ENCODE measurements at places on chromosomes 7 and 10.

- DNase-seq: no peak
These were observed 23.2 kb downstream of the DPCD start for GRCh38 chr10:101611096-101611905.

- no peak for DNase-seq
These were observed 197.3 kb upstream of the PPP2R2D start for GRCh38 chr10:131703541-131703940.

- no peak for DNase-seq
These were observed 145.8 kb downstream of the AUTS2 start for GRCh38 chr7:69744026-69744425.

DNA sequence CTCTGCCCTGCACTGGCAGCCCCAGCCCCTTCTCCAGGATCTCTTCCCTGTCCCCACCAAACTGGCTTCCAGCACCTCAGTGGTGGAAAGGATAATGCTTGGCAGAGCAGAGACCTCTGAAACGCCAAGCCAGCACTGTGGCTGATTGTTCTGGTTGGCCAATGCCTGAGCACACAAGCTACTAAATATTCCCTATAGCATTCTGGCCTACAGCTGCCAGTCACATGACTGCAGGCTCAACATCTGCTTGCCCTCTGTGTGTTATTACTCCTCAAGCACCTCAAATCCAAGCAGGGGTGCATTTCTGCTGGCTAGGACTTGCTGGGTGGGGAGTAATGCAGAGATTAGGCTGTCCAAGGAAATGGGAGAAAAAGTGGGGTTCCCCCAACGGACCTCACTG is 6.1 kb downstream of the TBATA start:
- DNase-seq: no peak

DNA sequence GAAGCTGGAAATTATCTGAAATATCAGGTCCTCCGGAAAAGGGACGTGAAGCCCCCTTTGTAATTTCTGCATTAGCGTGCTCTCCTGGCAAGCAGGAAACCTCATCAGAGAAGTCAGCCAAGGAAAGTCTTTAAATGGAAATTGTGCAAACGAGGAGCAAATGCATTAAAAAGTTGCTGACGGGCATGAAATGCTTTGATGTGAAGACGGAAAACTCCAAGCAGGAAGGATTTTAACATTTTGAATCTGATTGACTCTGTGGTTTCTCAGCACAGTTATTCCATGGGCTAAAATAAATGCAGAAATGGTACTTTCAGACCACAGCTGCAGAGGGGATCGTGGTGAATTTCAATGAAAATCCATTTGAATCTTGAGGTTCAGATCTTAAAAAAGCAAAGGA is 167.8 kb downstream of the AHR start:
- no peak for DNase-seq

DNA sequence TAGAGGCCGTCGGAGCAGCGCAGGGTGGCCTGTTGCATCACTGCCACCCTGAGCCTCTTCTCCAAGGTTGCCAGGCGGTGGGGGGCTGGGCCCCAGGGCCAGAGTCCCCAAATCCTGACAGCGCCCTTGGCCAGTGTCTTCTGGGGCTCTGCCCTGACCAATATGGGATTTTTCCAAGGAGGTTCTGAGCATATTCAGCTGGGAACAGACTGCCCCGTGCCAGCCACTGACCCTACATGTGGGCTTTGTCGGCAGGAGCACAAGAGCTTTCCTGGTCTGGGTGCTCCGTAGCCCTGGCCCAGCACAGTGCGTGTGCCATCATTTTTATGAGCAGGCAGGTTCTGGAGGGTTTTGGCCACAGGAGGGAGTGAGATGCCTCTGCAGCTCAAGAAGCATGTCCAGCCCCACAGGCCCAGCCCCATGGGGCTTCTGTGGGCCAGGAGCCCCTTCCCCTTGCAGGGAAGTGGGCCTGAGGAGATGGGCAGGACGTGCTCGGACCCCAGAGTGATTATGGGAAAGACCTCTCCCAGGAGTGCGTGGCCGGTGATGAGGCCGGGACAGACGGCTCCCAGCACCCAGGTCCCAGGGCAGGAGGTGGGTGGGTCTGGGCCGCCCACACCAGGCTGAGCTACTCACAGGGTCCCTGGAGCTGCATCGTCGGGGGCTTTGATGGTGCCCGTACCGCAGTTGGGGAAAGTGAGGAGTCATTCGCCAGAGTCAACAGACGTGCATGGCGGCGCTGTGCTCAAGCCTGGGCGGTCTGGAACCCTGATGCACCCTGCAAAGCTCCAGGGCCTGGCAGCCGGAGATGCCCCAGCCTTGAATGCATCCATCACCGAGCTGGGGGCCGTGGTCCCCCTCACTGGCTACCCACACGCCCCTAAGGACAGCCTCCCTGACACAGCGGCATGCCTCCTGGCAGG is 66.6 kb downstream of the PWWP2B start:
- no peak for DNase-seq

DNA sequence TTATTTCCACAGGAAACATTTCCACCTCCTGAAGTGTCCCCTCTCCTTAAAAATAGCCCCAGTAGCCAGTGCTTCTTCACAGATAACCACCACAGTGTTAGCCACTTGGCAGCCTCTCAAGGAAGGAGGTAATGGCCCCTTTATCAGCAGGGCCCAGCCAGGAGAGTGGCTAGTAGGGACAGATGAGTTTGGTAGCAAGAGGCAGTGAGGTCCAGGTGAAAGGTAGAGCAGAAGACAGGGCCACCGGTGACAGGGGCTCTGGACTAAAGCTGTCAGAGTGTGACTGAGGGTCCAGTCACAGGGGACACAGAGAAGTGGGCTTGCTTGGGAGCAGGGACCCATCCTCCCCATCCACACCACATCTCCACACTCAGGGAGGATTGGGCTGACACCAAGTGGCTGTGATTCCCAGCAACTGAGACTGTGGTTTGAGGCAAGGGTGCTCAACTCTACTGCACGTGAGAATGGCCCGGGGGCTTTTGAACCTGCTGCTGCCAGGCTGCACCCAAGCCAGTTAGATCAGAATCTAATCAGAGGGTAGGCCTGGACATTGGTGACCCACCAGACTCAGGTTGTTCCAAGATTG is 52.2 kb downstream of the C10orf120 start:
- DNase-seq: no peak

DNA sequence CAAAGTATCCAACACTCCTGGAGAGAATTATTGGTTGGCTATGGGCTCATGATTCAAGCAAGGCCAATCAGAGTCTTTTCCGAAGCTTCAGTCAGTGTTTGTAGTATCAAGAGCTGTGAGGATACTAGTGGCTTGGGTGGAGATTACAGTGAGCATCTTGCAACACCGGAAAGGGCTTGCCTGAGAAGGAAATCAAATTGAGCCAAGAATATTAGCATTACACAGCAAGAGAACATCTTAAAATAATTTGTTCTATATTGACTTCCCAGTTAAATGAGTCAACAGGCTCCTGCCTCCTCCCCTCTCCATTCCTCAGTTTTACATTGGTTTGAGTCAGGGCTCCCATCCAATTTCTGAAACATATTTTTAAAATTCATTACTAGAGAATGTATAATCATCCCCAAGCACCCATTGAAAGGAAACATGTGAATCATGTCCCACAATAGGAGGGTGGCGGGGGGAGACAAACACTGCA is 127.4 kb downstream of the ELAPOR2 start:
- DNase-seq: no peak

- DNase-seq: no peak
These were observed 53.6 kb downstream of the AFAP1L2 start for GRCh38 chr10:114350751-114351150.

DNA sequence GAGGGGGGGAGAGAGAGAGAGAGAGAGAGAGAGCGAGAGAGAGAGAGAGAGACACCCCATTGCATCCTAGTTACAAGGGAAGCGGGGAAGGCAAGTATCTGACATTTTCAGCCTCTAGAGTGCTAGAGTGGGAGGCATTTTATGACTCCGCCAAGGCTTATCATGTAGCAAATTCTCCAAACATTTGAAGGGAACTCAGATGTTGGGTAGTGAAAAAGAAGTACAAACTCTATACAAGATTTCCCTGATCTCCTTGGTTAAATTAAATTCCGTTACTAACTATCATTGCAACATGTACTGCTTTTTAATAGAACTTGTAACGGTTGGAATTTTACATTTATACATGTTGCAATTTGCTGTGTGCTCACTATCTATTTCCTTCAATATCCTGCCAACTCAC is 83.4 kb upstream of the FAM3C start:
- no peak for DNase-seq

Measured in stimulated activated CD8-positive, alpha-beta memory T cell treated with anti-CD3 and anti-CD28 coated beads, Interleukin-7, amount 100 ng/mL, for 1 hour (primary cell).